ENCODE measurements at places on chromosomes 5 and 9.

- no peak for DNase-seq
These were observed 68.8 kb upstream of the ICE1 start for GRCh38 chr5:5353681-5354080.

DNA sequence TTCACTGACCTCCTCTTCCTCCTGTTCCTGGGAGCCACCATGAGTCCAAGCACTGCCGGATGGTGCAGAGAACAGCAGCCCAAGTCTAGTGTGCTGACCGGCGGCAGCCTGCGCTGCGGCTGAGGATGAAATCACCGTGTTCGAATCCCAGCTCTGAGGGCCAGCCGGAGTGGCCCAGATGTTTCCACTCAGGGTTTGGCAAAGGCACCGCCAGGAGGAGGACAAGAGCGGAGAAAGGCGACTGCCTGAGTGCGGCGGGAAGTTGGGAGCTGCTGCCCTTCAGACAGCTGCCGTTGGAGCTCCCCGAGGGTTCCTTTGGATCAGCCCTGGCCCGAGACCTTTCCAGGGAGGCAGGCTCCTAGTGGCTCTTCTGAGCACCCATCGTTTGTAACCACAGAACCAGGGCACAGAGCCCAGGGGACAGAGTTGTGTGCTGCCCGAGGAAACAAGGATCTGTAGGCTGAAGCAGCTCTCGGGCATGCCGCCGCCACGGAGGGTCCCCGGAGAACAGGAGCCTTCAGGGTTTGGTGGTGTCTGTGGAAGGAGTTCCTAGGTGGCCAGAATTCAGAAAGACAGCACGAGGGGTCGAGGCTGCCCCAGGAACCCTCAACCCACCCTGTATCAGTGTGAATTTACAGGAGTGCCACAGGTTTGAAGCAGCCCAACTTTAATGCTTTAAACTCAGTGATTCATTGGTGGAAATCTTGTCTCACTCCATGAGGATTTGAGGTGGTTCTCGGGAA is 115.6 kb upstream of the COL5A1 start:
- no peak for DNase-seq

DNA sequence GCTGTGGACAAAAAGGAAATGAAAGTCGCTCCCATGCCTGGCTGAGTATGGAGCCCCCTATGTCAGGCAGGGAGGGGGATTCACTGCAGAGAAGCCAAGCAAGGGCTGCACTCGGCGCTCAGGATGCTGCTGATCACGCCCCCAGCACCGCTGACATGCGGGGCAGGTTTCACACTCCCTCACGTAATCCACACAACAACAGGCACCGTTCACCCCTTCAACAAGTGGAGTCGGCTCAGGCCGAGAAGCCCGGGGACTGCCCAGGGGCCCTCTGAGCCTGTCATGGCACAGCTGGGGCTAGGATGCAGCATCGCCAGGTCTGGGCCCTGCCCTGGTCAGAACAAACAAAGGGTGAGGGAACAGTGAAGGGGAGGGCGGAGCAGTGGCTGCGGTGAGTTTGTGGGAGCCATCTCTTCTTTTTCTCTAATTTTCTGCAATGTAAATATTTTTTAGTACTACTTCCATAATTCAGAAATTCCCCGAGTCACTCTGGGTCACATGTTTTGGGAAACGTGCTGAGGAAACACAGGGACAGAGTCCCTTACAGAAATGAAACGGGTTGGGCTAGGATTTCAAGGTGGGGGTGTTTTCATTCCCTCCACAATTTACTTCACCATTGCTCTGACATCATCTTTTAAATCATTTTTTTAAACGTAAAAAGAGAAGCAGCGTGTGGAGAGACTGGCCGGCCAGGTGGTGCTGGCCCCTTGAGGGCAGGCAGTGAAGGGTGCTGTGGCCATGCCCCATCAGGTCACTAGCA is 49.8 kb downstream of the PRRT1B start:
- DNase-seq, result no peak

DNA sequence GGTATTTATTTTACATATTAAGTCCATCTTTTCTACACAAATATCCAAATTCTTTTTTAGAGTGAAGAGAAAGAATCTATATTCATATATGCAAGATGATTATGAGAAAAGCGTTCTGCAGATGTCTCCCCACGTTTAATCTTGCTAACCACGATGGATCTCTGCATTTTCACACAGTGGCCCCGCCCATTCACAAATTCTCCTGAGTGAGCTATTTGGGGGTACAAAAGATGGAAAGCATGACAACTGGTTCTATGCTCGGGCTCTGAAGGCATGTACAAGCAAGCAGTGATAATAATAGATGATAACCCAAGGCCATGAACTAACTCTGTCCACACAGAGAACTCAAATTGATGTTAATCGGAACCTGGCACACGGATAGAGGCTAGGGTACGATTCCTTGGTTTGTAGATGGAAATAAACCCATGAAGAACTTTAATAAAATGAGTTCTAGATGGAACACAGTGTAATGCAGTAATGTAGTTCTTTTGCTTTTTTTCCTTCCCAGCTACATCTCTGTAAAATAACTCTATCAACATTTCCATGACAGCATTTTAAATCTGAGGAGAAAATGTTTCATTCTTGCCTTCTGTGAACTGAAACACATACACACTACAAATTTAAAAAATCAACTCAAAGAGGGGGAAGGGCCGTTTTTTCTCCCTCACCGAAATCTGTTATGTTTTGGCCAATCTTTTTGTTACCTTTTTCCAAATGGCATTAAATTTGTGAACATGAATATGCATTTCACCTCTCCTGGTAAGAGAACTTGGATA is 851.7 kb upstream of the DMAC1 start:
- DNase-seq, result no peak

DNA sequence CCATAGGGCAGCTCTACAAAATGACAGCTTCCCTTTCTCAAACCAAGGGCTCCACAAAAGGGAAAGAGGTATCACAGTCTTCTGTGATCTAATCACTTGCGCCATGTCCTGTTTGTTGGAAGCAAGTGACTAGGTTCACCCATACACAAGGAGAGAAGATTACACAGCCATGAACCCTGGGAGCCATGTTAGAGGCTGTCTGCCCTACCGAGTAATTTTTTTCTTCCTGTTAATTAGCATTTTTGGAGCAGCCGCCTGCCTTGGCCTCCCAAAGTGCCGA is 33.2 kb upstream of the GOLPH3 start:
- DNase-seq, result no peak

- no peak for DNase-seq
These were observed 842 bp downstream of the PCDHA5 start for GRCh38 chr5:140822281-140822629.

DNA sequence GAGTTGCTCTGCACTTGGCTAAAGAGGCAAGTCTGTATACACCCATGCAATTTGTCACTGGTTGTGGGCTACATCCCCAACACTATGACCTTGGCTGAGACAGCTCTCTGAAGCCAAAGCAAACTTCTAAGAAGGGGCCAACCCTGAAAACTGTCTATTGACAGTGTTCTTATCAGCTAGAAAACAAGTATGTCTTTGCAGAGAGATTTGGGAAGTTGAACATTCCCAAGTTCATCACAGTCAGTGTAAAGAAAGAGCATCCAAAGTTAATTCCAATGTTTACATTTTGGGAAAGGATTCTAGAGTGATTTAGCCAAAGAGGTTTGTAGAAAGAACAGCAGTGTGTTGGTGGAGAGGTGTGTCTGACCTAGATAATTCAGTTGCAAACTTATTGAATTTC is 711.1 kb upstream of the CHD1 start:
- DNase-seq, result no peak

DNA sequence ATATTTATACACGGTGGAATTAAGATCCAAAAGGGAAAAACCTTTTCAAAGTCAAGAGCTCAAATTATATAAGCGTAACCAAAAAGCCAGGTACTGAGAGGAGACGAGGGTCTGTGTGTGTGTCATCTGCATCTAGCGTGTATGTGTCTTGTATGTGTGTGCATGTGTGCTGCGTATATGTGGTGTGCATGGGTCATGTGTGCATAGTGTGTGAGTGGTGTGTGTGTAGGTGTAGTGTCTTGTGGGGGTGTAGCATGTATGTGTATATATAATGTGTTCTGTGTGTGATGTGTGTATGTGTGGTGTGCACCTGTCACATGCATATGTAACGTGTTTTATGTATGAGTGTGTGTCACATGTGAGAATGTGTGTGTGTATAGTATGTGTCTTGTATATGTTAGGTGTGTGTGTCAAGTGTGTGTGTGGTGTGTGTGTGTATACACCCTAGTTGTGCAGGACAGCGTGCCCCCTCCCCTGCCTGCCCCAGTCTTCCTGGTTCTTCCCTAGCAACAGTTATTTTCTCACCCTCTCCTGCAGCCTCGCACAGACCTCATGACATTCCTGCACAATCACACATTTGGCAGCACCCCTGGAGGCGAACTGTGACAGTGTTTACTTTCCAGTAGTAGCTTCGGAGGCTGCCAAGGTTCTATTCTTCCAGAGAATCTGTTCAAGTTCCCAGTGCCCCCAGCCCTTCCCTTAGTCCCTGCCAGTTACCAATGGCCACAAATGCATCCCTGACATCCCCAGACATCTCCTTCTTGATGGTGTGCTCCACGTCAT is 27.1 kb upstream of the TNIP1 start:
- no peak for DNase-seq

DNA sequence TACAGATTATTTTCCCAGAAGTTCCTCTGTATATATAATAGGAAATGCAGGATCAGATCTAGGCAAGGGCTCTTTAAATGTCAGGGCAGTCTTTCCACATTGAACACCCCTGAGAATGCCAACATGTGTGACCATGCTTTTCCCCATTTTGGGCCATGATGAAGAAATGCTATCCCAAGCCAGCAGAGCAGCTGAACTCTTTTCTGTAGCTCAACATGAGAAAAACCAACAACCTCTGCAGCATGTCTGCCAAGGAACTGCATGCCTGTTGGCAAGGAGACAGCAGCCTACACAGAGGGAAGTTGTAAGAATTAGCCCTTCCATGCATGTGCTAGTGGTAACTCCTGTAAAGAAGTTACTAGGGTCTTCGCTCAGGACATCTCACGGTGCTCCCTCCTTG is 9.5 kb upstream of the IFNK start:
- no peak for DNase-seq

GRCh38 chr9:120774719-120775118 is 18.5 kb downstream of the FBXW2 start:
- DNase-seq, result no peak

DNA sequence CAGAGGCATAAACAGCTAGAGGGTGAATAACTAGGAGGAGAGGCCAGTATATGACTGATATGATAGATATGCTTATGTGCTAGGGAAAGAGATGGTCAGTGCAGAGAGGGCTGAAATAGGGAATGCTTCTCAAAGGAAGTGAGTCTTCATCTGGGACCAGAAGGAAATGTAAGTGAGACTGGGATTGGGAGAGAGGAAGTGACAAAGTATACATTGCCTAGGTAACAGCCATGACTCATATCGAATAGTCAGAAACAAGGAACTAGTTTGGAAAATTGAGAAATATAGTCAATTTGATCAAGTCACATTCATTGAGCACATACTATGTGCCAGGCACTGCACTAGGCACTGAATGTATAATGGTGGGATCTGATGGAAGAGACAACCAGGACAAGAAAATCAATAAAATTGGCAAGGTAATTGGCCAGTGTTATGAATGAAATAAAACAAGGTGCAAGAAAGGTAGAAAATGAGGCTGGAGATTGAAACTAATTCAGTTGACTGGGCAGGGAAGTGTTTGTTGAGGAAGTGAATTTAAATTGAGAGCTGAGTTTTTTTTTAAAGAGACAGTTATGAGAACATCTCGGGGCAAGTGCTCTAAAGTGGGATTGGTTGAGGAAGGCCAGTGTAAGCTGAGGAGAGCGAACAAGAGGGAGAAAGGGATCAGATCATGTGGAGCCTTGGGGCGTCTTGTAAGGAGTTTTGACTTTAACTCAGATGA is 4.3 kb downstream of the ERAP2 start:
- peak; percentile 39 for DNase-seq

DNA sequence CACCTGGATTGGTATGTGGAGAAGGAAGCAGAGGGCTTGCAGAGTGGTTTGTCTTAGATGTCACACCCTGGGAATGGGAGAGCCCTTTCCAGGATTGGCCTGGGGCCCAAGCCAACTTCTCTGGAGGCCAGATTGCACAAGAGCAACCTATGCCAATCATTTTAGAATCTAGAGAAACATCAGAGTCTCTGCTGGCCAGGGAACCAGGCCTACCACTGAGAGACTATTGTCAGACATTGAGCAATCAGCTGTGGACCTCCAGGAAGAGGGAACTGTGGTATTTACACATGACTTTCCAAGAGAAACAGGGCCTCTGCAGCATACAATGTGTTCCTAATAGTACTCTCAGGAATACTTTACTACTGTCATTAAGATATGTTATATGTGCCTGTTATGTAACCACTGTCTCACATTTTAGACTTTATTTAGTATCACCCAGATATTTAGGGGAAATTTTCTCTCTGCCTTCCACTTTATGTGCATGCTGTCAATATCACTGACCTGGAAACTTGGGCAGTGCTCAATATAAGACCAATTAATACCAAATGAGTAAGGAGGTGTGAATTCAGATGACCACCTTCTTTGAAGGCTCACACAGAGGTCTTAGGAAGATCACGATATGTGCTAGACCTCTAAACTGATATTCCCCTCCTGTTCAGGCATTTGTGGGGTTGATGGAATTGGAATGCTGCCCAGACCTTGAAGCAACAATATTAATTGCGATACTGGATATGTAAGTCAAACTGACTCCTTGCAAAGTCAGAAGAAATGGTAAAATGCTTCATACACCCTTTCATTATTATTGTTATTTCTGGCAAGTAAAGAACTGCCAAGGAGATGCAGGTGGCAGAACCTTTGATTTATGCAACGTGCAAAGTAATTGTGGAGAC is 20.5 kb upstream of the CCL28 start:
- peak; percentile 56 for DNase-seq

GRCh38 chr5:132011622-132012343 is at the start of gene ACSL6:
TSS of gene ACSL6 (minus strand) at chr5:132011658. CDS start at chr5:132011553, 105 bp downstream.
- no peak for DNase-seq

GRCh38 chr5:180627386-180628120 is 21.8 kb downstream of the FLT4 start:
- DNase-seq, result no peak

DNA sequence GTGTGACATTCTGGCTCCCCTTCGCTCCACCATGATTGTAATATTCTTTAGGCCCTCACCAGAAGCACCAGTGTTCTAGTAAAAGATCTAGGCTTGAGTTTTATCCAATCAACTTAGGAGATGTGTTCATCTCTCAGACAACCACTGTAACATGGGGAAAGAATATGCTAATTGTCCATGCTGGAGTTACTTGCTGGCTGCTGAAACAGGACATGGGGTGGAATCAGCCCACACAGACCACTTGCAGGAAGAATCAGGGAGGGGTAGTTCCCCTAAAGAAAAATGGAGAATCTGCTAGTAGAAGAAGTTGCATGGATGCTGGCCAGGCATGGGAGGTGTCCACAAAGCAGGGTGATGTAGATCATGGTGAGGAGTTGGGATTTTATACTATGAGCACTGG is 86.2 kb downstream of the FEM1C start:
- DNase-seq, result no peak

GRCh38 chr9:130642926-130643325 is 21.5 kb upstream of the PRDM12 start:
- no peak for DNase-seq

Data from epithelial cell of prostate (primary cell).